Spleen (tissue), 13 donors: ENCODE measurements at places on chromosomes 1 and 21. TPM values are rescaled to one million over a fixed set of nuclear protein-coding genes. Genes with fewer than 3 reads are reported as not detected.

The TBCE gene
- 30.0 TPM for total RNA-seq

The SLAMF9 gene
- 0.89 TPM for total RNA-seq

The PDE4B gene
- total RNA-seq, result 57.5 TPM

The OR2L3 gene
- total RNA-seq, result 0.32 TPM

The DIPK1A gene
- total RNA-seq, result 9.3 TPM

The S100A14 gene
- total RNA-seq, result 0.70 TPM

DNA sequence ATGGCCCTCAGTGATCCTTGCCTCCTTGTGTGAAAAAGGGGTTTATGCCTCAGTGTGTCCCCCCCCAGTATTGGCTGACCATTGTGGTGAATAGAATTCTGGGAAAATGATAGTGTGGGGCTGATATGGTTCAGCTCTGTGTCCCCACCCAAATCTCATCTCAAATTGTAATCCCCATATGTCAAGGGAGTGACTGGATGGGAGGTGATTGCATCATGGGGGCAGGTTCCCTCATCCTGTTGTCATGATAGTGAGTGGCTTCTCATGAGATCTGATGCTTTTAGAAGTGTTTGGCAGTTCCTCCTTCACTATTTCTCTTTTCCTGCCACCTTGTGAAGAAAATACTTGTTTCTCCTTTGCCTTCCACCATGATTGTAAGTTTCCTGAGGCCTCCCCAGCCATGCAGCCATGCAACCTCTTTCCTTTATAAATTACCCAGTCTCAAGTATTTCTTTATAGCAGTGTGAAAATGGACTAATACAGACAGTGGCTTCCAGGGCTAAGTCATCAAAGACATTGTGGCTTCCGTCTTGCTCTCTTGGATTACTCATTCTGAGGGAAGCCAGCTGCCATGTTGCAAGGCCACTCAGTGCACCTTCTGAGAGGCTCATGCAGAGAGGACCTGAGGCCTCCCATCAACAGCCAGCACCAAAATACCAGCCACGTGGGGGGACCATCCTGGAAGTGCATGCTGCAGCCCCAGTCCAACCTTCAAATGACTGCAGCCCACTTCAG, 40.6 kb upstream of the SOD1 start:
- DNase-seq, result no peak
- no peaks in the 10 kb centered on the region for H3K27me3 ChIP-seq
- no peak overlapping the region for H3K27ac ChIP-seq
- no peaks in the 10 kb centered on the region for H3K36me3 ChIP-seq
- no peaks in the 10 kb centered on the region for H3K4me1 ChIP-seq

- DNase-seq, result no peak
- no peaks in the 10 kb centered on the region for H3K36me3 ChIP-seq
- H3K27me3 ChIP-seq, result no peaks in the 10 kb centered on the region
- no peak overlapping the region for H3K27ac ChIP-seq
- no peak overlapping the region for H3K4me3 ChIP-seq
Measured at GRCh38 chr1:110184446-110184845, 25.7 kb upstream of the KCNC4 start.

GRCh38 chr21:26849428-26850115, 4.4 kb upstream of the ADAMTS1 start:
- no peak overlapping the region for H3K4me3 ChIP-seq

DNA sequence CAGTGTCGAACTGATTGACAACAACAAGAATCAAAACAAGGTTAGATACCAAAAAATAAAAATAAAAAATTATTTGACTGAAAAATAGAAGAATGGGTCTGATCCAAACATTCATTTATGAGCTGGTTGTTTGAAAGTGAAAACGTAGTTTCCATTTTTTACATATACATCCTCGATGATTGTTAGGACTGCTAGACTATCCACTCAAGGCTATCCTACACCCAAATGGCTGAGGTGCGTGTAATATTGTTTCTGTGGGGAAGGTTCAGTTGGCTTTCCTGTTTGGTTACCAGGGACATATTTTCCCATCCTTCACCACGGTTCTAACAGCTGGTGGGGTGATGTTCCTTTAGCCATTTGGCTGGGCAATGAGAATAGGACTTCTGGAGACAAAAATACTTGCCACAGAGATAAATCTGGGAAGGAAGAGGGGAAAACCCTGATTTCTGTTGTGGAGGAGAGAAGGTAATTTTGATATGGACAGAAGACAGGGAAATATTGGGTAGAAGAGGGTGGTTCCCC, 66.3 kb downstream of the MAP3K7CL start:
- H3K4me1 ChIP-seq, result peaks cover 33% of the 10 kb centered on the region
- no peaks in the 10 kb centered on the region for H3K27me3 ChIP-seq
- H3K4me3 ChIP-seq, result peak overlapping the region; percentile 58
- DNase-seq, result no peak
- no peaks in the 10 kb centered on the region for H3K36me3 ChIP-seq

- H3K4me1 ChIP-seq, result peaks cover 7% of the 10 kb centered on the region
- no peak overlapping the region for H3K4me3 ChIP-seq
- H3K27ac ChIP-seq, result no peak overlapping the region
- H3K36me3 ChIP-seq, result no peaks in the 10 kb centered on the region
- no peak for DNase-seq
- H3K27me3 ChIP-seq, result peaks cover 49% of the 10 kb centered on the region
Measured at GRCh38 chr1:165240492-165240891, 116.0 kb downstream of the LMX1A start.

DNA sequence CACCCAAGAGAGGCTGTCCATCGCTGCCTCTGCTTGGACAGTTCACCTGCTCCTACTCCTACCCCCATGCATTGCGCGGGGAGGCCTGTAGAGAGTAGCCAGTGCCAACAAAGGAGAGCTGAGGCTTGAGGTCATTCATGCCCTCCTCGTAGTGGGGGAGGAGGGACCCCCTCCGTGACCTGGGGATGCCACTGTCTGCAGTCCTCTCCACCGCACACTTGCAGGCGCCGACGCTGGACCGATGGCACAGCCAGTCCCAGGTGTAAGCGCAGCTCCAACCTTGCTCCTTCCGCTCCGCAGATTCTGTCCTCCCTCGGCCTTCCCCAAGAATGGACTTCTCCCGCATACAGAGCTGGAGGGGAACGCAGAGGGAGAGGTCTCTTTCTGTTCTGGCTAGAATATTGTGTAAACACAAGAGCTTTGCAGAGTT, 672 bp upstream of the PHLDA3 start:
- DNase-seq, result no peak
- no peaks in the 10 kb centered on the region for H3K36me3 ChIP-seq
- H3K27me3 ChIP-seq, result peaks cover 33% of the 10 kb centered on the region
- peak overlapping the region; percentile 82 for H3K27ac ChIP-seq

GRCh38 chr1:81820765-81821164, 20.0 kb downstream of the ADGRL2 start:
- H3K4me3 ChIP-seq, result no peak overlapping the region
- H3K4me1 ChIP-seq, result no peaks in the 10 kb centered on the region
- no peak overlapping the region for H3K27ac ChIP-seq
- no peaks in the 10 kb centered on the region for H3K36me3 ChIP-seq
- no peak for DNase-seq

GRCh38 chr1:155071701-155072100, 6.9 kb upstream of the EFNA3 start:
- no peaks in the 10 kb centered on the region for H3K27me3 ChIP-seq
- H3K36me3 ChIP-seq, result peaks cover 28% of the 10 kb centered on the region
- peaks cover 14% of the 10 kb centered on the region for H3K4me1 ChIP-seq
- H3K4me3 ChIP-seq, result no peak overlapping the region
- peak; percentile 72 for DNase-seq

GRCh38 chr1:18278946-18279345, 171.3 kb downstream of the IGSF21 start:
- no peak overlapping the region for H3K4me3 ChIP-seq
- DNase-seq, result no peak
- no peaks in the 10 kb centered on the region for H3K36me3 ChIP-seq
- H3K27me3 ChIP-seq, result no peaks in the 10 kb centered on the region
- no peak overlapping the region for H3K27ac ChIP-seq

DNA sequence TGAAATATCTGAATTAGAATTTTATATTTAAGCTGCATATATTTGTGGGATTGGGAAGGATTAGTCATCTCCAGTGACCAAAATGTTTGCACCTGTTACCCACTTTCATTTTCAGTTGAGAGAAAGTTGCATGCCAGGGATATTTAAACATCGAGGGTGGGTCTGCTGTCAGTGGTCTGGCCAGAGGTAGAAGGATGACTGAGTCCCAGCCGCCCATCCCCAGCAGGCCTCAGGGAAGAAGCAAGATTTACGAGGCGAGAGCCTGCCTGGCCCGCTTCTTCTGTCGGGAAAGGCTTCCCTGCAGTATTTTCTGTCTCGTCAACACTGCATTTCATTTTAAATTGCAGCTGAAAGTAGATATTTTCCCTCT, 1.4 kb upstream of the MAN1C1 start:
- H3K4me1 ChIP-seq, result peaks cover 68% of the 10 kb centered on the region
- H3K27ac ChIP-seq, result peak overlapping the region; percentile 91
- peaks cover 18% of the 10 kb centered on the region for H3K27me3 ChIP-seq
- H3K36me3 ChIP-seq, result no peaks in the 10 kb centered on the region
- H3K4me3 ChIP-seq, result no peak overlapping the region
- DNase-seq, result no peak

DNA sequence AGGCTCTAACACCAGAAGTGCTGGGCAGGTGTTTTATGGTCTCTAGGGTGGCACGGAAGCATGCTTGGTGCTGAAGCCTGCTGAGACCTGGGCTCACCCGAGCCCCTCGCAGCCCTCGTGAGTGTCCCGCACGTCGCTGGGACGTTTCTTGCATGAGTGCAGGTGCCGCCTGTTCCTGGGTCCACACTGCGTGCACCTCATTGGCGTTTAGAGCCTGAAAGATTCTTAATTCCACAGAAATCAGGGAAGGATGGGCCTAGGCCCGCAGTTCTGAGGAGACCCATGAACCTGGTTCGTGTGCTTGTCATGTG, 43.8 kb upstream of the DIP2A start:
- no peaks in the 10 kb centered on the region for H3K4me1 ChIP-seq
- H3K36me3 ChIP-seq, result no peaks in the 10 kb centered on the region
- DNase-seq, result no peak
- H3K27ac ChIP-seq, result no peak overlapping the region

DNA sequence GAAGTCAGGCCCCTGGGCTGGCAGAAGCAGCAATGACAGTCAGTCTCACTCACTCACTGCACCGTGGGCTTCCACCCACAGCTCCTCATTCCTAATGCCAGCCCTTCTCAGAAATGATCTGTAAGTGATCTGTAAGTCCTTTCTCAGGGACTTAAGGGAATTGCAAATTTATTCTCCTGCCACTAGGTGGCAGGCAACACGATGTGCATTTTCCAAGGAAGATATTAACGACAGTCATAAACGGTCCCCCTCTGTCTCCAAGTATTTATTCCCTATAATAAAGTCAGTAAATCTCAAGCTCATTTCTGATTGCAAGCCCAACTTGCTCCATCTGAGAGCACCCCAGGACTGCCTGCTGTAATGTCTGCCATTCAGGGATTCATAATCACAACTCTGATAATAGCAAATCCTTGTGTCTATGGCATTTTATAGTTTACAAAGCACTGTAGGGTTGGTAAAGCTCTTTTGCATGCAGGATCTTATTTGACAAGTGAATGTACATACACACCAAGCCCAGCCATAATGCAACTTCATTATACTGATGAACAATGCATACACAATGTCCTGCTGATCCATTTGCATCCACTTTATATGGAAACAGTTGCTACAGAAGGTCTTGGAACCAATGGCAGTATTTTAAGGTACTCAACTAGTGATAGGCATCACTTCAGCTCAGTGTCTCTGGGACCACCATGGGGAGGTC, 380.5 kb upstream of the CAMK1G start:
- no peak overlapping the region for H3K4me3 ChIP-seq
- H3K27ac ChIP-seq, result no peak overlapping the region
- DNase-seq, result no peak

DNA sequence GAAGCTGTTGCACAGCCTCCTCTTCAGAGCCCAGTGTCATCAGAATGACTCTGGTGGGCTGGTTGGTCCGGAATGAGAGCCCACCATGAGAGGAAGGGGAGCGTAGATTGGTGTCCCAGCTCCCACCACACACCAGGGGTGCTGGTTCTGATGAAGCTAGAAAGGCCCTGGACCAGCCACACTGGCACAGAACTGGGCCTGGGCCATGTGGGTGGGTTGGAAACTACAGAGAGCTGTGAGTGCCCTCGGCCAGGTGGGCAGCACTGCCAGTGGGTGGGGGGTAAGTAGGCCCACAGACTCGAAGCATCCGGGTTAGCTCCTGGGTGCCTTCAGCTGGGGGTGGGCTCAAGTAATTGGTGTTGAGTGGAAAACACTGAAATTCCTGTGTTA, 11.6 kb upstream of the TFF1 start:
- H3K4me3 ChIP-seq, result no peak overlapping the region
- H3K36me3 ChIP-seq, result no peaks in the 10 kb centered on the region
- peak; percentile 47 for DNase-seq
